ENCODE measurements at places on chromosomes 2 and 18.

GRCh38 chr2:235958221-235958930, 209.8 kb downstream of the GBX2 start:
- no peak for DNase-seq

- DNase-seq, result no peak
Measured at GRCh38 chr2:236717120-236717519, 147.5 kb downstream of the ACKR3 start.

DNA sequence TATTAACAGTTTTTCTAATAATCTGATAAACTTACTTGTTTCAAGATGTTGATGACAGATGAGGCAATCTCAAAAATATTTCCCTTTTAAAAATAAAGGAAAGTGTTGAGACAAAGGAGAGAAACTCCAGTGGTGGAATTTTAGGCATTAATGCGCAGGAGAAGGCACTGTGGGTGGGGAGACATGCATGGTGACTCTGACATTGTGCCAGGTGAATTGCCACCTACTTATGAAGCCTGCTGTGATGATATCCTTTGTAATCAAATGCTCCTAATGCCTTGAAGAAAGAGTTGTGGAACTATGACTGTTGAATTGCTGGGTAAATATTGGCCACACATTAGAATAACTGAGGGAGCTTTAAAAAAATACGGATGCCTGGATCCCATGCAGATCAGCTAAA, 101.4 kb downstream of the PLA2R1 start:
- DNase-seq, result no peak

DNA sequence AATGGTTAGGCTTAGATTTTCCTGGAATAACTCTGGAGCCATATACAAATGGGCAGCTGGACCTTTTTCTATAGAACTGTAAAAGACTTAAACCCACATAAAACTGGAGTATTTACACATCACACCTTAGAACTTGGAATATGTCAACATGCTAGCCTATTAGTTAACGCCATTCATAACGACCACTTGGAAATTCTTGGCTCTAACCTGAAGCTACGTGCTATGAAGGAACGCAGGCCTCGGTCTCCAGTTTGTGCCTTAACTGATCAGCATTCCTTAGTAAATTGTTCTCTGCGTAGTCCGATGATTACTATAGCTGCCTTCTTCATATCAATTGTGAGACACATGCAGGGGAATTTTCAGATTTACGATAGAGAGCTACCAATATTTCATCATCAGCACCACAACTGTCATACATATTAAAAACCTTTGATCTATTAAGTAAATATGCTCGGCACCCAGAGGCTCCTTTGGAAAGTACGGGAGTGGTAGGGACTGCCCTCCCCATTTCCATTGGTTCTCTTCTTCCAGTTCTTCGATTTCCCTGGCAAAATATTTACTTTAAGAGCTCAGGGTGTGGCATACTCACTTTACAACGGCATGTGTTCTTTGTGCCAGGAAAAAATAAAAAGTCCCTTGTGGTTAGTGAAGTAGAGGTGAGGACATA, 17.5 kb upstream of the CCL20 start:
- DNase-seq, result no peak

- DNase-seq, result no peak
Measured at GRCh38 chr2:207332480-207333212, 166.9 kb upstream of the KLF7 start.

- DNase-seq, result no peak
Measured at GRCh38 chr2:147689220-147689909, 155.5 kb upstream of the ACVR2A start.

DNA sequence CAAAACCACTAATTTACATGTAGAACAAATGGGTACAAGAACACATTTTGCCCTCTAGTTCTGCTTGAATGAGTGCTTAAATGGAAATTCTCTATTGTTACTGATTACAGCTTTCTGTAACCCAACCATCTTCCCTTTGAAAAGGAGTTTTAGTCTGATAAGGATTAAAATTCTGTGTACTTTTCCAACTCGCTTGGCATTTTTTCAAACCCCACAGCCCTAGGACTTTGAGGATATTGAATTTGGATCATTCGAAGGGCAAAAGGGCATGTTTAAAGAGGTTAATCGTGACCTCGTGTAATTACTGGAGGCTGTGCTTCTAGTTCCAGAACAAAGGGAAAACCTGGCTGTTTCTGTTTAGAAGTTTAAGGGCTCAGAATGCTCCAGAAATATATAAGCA, 432.3 kb downstream of the PID1 start:
- DNase-seq, result no peak

DNA sequence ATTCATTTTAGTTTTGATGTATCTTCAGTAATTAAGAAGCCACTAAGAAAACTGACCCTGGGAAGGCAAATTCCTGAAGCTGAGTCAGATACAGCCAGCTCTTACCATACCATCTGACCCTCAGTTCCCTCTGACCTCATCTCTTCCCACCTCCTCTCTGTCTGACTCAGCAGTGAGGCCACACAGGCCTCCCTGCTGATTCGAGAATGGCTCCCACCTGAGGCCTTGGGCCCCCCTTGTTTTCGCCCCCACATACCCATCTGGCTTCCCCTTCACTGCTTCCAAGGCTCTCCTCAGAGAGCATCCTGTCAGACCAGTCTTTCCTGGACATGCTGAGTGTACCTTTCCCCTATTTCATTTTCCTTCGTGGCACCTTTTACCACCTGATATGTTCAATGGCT, 71.0 kb upstream of the CYP1B1 start:
- DNase-seq, result no peak

DNA sequence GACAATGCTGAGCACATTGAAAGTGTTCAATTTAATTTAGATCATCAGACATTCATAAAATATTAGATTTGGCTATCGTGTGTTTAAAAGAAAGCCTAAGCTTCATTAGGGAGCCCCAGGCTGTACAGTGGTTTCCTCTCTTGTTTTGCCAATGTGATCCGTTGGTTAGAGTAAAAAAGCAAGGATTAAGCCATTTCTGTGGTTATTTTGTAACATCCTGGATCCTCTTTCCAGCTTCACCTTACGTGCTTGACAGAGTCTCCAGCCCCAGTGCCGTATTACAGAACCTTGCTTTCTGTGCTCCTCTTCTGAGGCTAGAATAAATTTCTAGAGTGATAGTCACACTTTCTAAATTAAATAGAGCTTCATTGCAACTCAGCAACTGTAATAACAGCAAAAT, 289.3 kb upstream of the LINC00305 start:
- no peak for DNase-seq

- DNase-seq, result no peak
Measured at GRCh38 chr2:196271795-196272194, 100.4 kb upstream of the STK17B start.

DNA sequence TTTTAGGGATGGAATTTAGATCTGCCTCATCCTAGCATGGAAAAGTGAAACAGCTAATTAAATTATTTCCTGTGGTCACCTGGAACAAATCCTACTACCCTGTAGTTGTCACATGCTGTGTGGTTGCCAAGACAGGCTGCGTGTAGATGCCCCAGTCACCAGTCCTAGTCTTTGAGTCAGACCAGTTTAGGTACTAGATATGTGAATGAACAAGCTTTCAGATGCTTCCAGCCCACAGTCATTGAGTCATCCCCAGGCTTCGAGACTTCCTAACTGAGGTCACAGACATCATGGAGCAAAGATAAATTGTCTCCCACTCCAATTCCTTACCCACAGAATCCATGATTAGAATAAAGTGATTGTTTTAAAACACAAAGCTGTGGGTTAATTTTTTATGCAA, 35.8 kb upstream of the GRB14 start:
- DNase-seq, result no peak

GRCh38 chr2:168744844-168745243, 57.6 kb upstream of the NOSTRIN start:
- DNase-seq, result no peak

- DNase-seq, result no peak
Measured at GRCh38 chr2:111667542-111668273, 216.3 kb downstream of the ANAPC1 start.

DNA sequence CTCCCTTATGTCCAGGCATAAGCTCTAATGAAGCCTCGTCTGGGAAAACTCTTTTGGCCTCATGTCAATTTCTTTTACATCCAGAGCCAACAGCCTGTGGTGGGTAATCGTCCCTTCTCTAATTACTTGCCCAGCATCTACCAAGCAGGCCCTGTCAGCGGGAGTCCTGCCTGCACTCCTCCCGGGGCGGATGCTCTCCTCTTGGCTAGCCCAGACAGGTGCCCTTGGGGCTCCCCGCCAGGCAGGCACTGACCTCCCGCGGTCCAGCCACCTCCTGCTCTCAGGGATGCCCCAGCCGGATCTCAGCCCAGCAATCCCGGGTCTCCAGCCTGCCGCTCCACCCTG, 74.2 kb downstream of the NCAPH start:
- DNase-seq, result no peak

GRCh38 chr2:25043241-25043867, 1.5 kb downstream of the EFR3B start:
- peak; percentile 23 for DNase-seq

- DNase-seq, result no peak
Measured at GRCh38 chr2:126518196-126518595, 137.8 kb upstream of the GYPC start.

DNA sequence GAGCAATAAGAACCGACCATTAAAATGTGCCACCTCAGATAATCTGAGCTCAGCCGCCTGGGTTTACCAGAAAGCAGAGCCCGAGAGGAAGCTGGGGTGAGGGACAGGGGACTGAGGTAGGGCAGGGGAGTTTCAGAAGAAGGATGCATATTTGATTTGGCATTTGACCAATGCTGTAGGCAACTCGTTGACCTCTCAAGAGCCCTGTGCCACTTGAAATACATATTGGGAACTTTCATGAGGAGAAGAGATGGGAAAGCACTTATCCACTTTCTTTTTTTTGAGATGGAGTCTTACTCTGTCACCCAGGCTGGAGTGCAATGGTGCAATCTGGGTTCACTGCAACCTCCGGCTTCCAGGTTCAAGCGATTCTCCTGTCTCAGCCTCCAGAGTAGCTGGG, 148.4 kb upstream of the SPRED2 start:
- DNase-seq, result no peak

Data from activated CD8-positive, alpha-beta memory T cell treated with anti-CD3 and anti-CD28 coated beads for 1 hour (primary cell).